ENCODE measurements at places on chromosomes 1 and 21.

GRCh38 chr21:42632336-42632751 lies 21.1 kb upstream of the PDE9A start:
- DNase-seq = no peak

- DNase-seq = no peak
Measured at GRCh38 chr1:216742625-216743024, 19.4 kb upstream of the ESRRG start.

GRCh38 chr1:10694274-10694632 lies 102.2 kb downstream of the CASZ1 start:
- DNase-seq = peak; percentile 54

- DNase-seq = no peak
Measured at GRCh38 chr1:197967066-197967465, 49.9 kb downstream of the LHX9 start.

- DNase-seq = no peak
Measured at GRCh38 chr1:201561601-201562000, 22.7 kb downstream of the NAV1 start.

DNA sequence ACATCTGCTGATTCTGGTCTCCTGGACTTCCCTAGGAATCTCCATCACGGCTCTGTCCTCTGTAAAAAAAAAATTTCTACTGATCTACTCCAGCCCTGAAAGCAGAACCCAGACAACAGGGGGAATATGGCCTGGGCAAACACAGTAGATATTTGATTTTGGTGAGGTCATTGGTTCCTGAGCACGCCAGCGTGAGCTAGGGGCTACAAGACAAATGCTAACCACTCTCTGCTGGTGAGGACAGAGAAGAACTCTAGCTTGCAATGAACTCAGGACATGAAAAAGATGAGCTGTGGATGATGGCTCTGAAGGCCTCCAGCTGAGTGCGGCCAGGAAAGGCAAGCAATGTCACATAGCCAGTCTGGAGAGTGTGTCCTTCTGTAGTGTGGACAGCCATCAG lies 17.2 kb upstream of the FYB2 start:
- DNase-seq = no peak

DNA sequence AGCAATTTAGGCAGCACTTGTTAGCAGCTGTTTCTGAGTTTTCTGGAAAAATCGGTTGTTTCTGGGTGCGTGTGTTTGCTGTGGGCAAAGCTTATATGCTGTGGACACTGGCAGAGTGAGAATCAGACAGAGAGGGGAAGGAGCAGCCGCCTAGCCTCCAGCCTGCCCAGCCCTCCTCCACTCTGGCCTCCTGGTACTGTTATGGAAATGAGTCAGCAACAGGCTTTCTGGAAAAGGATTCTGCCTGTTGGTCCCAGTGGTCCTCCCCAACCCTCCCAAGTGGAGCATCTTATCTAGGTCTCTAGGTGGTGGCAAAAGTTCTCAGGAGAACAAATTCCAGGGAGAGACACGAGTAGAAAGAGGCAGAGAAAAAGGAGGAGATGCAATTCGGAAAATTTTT lies 42.2 kb upstream of the GOLT1A start:
- no peak for DNase-seq

- DNase-seq = no peak
Measured at GRCh38 chr1:244371242-244372141, 80.2 kb downstream of the ADSS2 start.

DNA sequence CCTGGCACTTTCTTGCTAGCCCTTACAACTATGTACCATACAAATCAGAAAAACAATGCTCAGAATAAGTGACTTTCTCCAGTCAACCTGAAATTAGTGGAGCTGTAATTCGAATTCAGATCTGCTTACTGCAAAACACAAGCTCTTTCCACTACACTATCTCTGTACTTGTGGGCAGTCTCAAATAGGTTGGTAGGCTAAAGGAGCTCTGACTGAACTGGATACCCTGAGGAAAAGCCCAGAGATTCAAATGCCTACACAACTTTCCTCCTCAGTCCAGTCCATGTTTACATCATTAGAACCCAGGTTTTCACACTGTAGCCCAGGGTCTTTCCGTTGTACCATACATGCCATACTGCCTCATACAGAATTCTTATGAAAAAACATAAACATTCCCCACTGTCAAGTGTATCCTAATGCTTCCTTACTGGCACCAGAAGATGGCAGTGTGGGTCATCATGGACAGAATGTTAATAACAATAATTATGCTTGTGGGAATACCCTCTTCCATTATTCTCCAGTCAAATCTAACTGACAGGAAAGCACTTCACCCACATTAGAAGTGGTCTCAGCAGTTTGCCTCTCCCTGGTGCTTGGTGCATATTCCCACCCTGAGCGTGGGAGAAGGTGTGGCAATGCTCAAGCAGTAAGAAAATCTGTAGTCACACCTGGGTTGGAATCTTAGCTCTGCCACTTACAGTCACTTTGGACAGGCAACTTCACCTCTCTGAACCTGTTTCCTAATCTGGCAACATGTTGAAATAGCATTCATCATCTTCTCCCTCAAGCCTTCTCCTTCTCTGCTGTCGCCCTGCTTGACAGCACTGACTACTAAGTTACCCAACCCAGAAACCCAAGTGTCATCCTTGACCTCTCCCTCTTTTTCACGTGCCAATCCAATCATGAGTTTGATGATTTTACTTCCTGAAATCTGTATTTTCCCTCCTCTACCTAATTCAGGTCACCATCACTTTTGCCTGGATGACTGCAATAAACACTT lies 14.4 kb upstream of the ZFYVE9 start:
- no peak for DNase-seq

GRCh38 chr1:58592522-58593134 lies 15.6 kb upstream of the TACSTD2 start:
- no peak for DNase-seq

GRCh38 chr1:5611431-5611830 lies 380.8 kb downstream of the NPHP4 start:
- DNase-seq = no peak

- DNase-seq = no peak
Measured at GRCh38 chr1:27519331-27520258, 29.6 kb upstream of the WASF2 start.

- DNase-seq = no peak
Measured at GRCh38 chr1:113616156-113616555, 143.1 kb downstream of the PHTF1 start.

- no peak for DNase-seq
Measured at GRCh38 chr1:30038134-30039025, 685.0 kb downstream of the MATN1 start.

GRCh38 chr1:230032516-230033281 lies 34.3 kb upstream of the GALNT2 start:
- no peak for DNase-seq

DNA sequence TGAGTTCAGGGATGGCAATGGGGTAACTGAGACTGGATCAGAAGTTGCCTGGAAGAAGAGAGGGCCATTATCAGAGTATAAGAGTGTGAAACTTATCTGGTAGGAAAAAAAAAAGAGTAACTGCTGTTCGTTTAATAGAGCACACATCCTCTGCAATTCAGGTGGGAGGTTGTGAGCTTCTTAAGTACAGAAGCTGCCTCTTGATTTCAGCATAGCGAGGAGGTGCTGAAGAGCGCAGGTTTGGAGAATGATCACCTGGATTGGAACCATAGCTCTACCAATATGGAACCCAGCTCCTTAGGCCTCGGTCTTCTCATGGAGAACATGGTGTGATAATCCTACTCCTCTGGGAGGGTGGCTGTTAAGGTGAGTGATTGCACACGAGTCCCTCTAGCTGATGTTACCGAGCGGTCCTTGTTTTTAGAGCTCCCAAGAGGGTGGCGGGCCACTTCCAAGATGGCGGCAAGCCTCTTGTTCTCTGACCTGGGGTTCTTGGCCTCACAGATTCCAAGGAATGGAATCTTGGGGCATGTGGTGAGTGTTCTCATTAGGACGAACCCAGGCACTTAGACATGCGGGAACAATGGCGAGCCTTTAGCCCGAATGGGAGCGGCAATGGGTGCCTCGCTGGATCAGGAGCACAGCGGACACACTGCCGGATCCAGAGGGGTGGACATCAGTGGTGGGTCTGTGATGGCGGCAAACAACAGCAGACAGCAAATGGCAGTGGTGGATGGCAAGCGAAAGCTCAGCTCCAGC lies 3.3 kb upstream of the MX1 start:
- no peak for DNase-seq

DNA sequence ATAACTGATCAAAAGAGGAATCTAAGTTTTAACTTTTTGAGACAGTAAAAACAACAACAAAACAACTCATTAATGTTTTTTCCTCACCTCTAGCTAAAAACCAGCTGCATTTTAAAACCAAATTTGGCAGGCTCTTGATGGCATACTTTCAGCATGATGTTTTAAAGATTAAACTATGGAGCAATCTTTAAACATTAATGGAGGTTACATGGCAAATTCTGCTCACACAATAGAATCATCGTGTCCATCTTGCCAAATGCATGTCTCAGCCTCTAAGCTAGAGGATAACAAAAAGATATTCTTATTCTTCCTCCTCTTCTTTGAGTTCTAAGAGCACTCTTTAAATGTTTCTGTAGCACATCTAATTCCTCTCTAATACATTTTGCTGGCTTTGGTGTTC lies 579.8 kb upstream of the PKN2 start:
- no peak for DNase-seq

GRCh38 chr1:239322369-239322768 lies 64.0 kb upstream of the CHRM3 start:
- no peak for DNase-seq

DNA sequence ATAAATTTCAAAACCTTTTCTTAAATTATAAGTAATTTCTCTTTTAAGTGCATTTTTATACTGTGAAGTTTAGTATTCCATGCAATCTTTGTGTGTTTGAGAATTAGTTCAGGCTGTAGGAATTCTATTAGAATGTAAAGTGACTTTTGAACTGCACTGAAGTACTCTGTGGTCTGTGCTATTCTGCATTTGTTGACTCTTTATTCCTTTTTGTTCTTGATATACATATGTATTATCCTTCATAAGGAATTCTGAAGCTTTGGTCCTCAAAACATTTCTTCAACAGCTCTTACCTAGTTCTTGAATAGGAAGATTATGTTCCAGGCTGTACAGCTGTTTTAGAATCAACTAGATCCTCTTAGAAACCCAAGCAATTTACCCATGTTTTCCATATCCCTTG lies 158.0 kb downstream of the HS2ST1 start:
- no peak for DNase-seq

DNA sequence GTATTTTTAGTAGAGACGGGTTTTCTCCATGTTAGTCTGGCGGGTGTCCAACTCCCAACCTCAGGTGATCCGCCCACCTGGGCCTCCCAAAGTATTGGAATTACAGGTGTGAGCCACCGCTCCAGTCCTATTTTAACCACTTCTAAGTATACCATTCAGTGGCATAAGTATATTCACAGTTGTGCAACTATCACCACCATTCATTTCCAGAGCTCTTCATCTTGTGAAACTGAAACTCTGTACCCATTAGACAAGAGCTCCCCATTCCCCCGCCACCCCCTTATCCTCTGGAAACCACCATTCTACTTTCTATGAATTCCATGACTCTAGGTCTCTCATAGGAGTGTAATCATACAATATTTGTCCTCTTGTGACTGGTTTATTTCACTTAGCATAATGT lies 40.2 kb upstream of the CAMTA1 start:
- DNase-seq = no peak

- no peak for DNase-seq
Measured at GRCh38 chr1:94247138-94248094, 10.0 kb upstream of the ARHGAP29 start.

- no peak for DNase-seq
Measured at GRCh38 chr1:164693564-164694359, 134.8 kb downstream of the PBX1 start.

DNA sequence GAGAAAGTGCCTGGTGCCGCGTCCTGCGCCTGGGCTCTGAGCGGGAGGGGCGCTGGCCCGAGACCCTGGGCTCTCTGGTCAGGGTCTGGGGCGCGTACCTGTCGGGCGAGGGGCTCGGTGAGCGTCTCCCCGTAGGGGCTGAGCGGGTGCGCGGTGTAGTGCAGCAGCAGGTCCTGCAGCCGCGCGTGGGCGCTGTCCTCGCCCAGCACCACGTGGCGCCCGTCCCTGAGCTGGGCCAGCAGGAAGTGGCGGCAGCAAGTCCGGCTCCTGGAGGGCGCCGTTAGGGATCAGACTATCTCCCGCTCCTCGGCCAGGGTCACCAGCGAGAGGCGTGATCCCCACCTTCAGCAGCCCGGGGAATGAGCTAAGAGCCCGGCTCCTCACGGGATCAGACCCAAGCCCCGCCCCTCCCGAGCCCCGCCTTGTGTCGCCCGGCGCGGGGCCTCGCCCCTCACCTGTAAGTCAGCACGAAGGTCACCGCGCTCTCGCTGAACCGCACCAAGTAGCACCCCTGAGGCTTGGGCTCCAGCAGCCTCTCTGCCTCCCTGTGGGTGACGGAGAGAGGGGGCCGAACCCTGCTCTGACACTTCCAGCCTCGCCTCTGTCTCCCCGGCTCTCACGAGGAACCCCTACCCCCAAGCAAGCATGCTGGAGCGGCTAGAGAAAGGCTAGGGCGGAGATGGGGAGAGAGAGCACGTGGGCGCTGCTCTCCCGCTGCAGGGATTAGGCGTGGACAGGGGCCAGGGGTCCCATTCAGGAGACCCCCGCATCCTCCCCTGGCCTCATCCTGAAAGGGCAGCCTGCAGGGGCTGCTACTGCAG lies 2.7 kb downstream of the SH2D2A start:
- DNase-seq = peak; percentile 76

DNA sequence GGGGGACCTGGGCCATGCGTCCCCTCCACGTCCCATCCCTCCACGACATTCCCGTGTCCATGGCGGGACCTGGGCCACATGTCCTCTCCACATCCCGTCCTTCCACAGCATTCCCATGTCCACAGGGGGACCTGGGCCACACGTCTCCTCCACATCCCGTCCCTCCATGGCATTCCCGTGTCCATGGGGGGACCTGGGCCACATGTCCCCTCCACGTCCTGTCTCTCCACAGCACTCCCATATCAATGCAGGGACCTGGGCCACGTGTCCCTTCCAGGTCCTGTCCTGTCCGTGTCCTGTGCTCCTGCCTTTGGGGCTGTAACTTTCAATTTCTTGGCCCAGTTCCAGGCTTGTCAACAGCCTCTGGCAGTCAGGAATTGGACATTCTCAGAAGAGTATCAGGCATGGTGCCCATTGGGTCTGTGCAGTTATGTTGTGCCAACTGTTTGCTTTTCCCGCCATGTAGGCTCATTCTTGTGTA lies 47.1 kb downstream of the WNT9A start:
- no peak for DNase-seq

- no peak for DNase-seq
Measured at GRCh38 chr1:182069028-182069466, 7.5 kb upstream of the ZNF648 start.

- no peak for DNase-seq
Measured at GRCh38 chr21:38853421-38853919, 47.7 kb downstream of the ETS2 start.

DNA sequence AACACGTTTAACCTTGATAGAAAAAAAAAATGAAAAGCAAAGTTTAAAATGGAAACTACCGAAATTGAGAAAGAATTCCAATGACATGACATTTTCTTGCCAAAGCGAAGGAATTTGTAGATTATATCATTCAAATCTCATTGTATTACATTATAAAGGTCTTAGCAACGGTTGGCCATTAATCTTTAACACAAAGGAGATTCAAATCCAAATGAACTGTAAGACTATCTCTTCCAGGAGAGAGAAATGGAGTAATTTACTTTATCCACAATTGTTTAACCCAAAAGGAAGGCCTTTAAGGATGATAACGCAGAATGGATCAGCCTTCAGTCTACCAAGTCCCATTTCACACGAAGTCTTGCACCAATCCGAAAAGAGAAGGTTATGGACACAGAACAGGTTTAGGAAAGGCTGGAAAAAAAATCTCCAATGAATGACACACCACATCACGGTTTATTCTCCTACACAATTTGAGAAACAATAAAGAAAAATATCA lies 1.5 kb downstream of the ENAH start:
- DNase-seq = no peak

- DNase-seq = no peak
Measured at GRCh38 chr1:150320667-150320978, 710 bp upstream of the PRPF3 start.

All from activated CD4-positive, alpha-beta T cell treated with anti-CD3 and anti-CD28 coated beads, Interleukin-2, amount 50 U/mL, for 4 hours (primary cell).